ENCODE measurements at places on chromosomes 1 and 21. TPM values are rescaled to one million over a fixed set of nuclear protein-coding genes. Genes with fewer than 3 reads are reported as not detected.

Gene PGM1
- total RNA-seq = 61.4 TPM

Gene RHD
- 0.69 TPM for total RNA-seq

Gene MEX3A
- total RNA-seq = 7.2 TPM

Gene UBL4B
- not detected for total RNA-seq

Gene SIK1
- 27.1 TPM for total RNA-seq

Gene LRRC71
- total RNA-seq = 0.16 TPM

Gene HNRNPU
- total RNA-seq = 440 TPM

Gene ETV3
- 24.9 TPM for total RNA-seq

Measured in urinary bladder (tissue), 4 donors.